Stimulated activated CD4-positive, alpha-beta T cell treated with anti-CD3 and anti-CD28 coated beads, Interleukin-4, amount 100 ng/mL, for 48 hours (primary cell): ENCODE measurements at places on chromosomes 5 and 9.
A peak's percentile ranks its signal among the peaks of the same experiment; 100 is the strongest.

GRCh38 chr9:34513567-34514214, 9.1 kb downstream of the ENHO start:
- DNase-seq = no peak

DNA sequence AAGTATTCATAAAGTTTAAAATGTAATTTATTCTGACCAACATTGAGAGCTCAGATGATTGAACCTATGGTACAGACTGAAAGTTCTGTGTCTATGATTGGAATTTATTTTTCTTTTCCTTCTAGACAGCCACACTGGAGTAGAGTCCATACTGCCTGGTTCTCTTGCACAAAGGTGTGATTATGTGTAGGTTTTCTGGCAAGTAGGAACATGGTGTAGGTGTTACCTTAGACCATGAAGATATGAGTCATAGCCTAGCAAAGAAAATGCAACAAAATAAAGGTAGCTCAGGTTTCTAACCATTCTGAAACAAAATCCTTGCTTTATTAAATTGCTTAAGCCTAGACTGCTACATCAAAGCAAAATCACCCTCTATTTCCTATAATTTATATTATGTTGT, 143.4 kb downstream of the CDH12 start:
- DNase-seq = no peak

GRCh38 chr9:7075154-7075553, 317.4 kb downstream of the KDM4C start:
- DNase-seq = no peak

GRCh38 chr9:108939975-108940374, 5.8 kb downstream of the ABITRAM start:
- DNase-seq = no peak

DNA sequence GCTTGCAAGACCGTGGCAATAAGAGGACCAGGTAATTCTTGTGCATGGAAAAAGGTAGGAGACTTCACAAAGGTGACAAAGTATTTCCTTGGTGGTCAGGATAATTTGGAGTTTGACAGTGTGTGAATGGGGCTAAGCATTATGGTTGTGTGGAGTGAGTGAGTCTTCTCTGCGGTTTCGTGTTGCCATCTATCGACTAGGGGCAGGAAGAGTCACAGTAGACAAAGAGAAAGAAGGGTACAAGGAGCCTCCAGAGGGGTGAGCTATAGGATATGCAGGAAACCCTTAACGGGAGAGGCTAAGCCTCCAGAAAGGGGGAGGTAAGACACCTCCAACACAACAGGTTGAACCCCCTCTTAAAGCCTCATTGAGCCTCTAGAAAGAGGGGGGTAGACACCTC, 64.0 kb upstream of the RANBP6 start:
- DNase-seq = no peak

DNA sequence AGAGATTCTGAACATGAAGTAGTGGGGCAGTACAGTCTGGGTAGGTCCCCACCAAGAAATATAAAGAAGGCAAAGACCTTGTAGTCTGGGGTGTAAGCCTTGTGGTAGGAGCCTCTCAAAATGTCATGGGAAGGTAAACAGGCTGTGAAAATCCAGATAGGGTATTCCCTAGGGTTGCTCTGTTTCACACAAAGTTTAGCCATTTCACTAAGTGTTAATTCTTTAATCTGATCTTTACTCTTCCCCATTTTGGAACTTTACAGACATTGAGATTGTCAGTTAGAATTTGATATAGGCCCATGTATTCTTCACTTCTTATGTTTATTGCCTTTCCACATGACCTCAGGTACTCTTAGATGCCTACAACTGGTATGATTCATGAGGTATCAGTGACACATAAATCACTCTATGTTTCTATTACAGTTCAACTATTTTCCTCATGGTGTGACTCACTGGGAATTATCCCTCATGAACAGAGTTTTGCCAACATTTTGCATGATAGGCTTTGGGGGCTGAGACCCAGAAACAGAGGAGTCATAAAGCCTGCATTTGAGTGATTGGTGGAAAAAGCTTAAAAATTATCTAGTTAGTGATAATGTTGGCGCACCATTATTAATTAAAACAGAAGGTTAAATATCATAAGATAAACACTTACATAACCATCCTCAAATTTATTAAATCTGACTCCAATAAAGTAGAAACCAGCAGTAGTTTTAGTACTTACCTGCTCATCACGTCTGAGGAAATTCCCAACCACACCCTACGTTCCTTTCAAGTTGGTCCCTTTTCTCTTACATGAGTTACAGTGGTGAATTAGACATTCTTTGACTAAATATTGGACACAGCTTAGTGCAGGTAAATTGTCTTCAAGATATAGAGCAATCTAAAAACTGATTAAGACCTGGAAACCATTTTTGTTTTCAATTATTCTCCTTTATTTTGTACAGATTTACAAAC, 399.8 kb upstream of the MEF2C start:
- no peak for DNase-seq

GRCh38 chr5:54766748-54767147, 218.6 kb downstream of the ESM1 start:
- no peak for DNase-seq

DNA sequence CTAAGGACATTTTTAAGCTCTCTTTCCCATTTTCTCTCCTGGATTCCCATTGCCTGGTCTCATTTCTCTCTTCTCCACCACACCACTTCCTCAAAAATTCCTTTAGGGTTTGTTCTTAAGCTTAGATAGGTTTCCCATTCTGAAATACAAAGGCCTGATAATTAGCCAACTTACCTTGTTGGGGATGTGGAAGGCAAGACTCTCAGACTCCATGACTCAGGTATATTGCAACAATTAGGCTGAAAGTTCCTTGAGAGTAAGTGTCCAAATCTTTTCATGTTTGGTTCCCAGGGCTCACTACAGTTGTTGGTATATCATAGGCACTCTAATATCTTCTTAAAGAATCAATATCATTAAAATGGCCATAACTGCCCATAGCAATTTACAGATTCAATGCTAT, 43.6 kb downstream of the FXN start:
- no peak for DNase-seq

DNA sequence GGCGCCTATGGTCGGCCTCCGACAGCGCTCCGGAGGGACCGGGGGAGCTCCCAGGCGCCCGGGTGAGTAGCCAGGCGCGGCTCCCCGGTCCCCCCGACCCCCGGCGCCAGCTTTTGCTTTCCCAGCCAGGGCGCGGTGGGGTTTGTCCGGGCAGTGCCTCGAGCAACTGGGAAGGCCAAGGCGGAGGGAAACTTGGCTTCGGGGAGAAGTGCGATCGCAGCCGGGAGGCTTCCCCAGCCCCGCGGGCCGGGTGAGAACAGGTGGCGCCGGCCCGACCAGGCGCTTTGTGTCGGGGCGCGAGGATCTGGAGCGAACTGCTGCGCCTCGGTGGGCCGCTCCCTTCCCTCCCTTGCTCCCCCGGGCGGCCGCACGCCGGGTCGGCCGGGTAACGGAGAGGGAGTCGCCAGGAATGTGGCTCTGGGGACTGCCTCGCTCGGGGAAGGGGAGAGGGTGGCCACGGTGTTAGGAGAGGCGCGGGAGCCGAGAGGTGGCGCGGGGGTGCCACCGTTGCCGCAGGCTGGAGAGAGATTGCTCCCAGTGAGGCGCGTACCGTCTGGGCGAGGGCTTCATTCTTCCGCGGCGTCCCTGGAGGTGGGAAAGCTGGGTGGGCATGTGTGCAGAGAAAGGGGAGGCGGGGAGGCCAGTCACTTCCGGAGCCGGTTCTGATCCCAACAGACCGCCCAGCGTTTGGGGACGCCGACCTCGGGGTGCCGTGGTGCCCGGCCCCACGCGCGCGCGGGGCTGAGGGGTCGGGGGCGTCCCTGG, 561 bp downstream of the DAPK1 start:
- DNase-seq = peak; percentile 11

DNA sequence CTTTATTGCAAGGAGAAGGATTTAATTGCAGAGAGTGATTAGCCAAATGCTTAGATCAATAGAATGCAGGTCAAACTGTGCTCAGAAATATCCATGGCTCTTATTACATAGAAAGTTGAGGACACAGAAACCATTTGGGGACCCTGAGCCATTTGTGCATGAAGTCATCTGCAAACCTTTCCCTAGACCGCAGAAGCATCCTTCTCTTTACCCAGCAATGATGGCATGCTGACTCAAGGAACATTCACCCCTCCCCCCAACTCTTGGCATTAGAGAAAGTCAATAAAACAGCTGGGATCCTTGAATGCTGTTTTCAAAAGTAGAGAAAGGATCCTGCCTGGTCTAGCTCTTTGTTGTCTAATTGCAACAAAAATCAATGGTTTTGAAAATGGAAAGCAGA, 73.5 kb downstream of the PPP2R2B start:
- DNase-seq = no peak

- no peak for DNase-seq
Measured at GRCh38 chr5:41629897-41630296, 119.5 kb upstream of the PLCXD3 start.

- no peak for DNase-seq
Measured at GRCh38 chr9:89165341-89165740, 13.3 kb downstream of the SHC3 start.

DNA sequence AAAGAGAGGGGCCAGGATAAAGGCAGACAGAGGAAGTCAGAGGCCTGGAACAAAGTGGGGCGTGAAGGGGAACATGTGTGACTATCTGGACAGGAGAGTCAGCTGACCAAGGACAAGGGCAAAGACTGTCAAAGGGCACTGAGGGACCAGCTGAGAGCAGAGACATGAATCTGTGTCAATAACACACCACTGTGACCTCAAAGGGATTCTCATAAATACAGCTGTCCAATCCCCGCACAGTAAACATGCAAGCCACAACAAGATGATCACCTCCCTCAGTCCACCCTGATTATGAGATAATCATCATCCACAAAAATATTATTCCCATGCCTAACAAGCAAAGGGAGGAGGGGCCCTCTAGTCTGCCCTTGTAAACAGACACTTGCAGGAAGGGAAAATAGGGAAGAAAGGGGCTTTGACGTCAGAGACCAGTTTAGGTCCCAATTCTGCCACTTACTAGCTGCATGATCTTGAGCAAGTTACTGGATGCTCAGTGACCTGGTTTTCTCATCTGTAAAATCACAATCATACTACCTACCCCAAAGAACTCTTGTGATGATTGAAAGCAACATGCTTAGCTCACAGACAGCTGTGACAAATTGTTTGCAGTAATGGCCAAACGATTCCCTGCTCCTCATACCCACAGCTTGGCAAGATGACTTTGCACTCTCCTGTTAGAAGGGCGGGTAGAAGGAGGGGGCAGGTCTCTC, 41.8 kb downstream of the RAPGEF1 start:
- no peak for DNase-seq

GRCh38 chr5:56369361-56369811, 136.3 kb upstream of the ANKRD55 start:
- no peak for DNase-seq

DNA sequence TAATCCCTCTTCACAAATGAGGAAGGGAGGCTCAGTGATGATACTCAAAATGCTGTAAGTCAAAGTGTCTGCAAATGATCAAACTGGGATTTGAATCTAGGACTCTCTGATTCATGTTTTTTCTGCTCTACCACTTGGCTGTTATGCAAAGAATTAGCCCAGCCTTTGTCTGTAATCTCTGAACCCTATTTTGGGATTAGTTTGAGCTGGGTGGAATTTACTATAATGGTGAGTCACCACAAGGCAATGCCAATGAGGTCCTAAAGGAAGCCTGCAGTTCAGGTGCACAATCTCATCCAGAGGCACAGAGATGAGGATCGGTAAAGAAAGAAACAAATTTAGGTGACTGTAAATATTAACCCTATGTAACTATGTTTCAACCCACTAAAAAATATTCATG, 29.2 kb downstream of the RFK start:
- DNase-seq = no peak

- DNase-seq = no peak
Measured at GRCh38 chr5:86463339-86463738, 154.4 kb upstream of the COX7C start.

DNA sequence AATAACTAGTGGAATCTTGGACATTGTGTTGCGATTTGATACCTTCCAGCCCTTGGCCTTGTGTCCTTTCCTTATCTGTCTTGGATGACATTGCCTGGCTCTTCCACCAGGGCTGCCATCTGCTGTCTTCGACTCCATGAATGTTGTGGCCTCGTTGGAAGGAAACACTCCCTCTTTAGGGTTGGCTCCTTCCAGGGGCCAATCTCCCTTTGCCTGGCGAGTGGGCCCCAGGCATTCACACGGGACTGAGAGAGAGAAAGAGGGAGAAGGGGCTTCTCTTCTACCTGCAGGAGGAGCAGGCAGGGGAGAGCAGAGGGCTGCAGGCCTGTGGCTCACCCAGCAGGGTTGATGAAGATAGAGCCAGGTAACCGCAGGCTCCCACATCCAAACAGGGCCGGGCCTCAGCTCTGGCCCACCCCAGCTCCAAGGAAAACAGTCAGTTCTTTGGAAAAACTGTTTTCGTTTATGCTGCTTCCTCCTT, 31.3 kb downstream of the FGF1 start:
- DNase-seq = no peak

GRCh38 chr5:179154346-179154990, 94.3 kb downstream of the ZNF354C start:
- no peak for DNase-seq

- no peak for DNase-seq
Measured at GRCh38 chr9:89576404-89576839, 28.4 kb upstream of the GADD45G start.

DNA sequence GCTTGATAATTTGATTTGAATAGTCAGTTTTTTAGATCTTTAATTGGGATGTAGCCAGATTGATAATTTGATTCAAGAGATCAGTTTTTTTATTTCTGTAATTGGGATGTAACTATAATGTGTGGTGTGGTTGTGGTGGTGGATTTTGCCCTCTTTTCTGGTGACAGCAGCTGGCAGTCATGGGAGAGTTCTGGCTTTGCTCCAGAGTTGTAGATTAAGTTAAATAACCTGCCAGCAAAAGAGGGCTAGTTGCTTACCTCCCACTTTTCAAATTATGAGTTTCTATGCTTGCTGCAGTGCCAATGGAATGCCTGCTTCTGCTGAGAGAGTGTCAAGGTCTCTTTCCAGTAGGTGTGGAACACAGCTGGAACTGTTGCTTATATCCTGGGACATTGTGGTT, 315.1 kb downstream of the CCDC171 start:
- DNase-seq = no peak

DNA sequence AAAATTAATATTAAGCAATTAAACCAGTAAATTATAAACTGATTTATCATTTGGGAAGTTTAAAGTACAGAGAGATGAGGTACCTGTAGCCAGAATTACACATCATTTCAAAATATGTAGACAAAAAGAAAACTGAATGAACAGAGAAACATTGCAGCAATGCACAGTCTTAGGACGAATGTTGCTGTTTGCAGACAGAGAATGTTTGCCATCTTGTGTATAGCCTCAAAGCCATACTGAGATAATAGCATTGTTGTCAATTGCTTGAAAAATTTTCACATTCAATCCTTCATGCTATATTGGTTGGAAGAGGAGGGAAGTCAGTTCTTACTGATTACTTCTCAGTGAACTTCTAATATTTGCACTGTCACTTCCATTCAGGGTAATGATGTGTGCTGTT, 326.2 kb downstream of the PRR16 start:
- DNase-seq = no peak

GRCh38 chr5:63563008-63563917, 399.0 kb downstream of the HTR1A start:
- no peak for DNase-seq
